ELR (cell line): ENCODE measurements at places on chromosomes 12 and 14.

- no peak for DNase-seq
Observed at GRCh38 chr12:106128585-106129328, 10.0 kb downstream of the NUAK1 start.

DNA sequence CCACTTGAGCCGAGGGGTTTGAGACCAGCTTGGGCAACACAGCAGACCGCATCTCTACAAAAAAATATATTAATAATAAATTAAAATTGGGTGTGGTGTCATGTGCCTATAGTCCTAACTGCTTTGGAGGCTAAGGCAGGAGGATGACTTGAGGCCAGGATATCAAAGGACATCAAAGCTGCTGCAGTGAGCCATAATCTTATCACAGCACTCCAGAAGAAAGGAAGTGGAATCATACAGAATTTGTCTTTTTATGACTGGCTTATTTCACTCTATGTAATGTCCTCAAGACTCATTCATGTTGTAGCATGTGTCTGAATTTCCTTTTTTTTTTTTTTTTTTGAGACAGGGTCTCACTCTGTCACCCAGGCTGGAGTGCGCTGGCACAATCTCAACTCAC, 43.9 kb upstream of the NUDT4 start:
- no peak for DNase-seq

DNA sequence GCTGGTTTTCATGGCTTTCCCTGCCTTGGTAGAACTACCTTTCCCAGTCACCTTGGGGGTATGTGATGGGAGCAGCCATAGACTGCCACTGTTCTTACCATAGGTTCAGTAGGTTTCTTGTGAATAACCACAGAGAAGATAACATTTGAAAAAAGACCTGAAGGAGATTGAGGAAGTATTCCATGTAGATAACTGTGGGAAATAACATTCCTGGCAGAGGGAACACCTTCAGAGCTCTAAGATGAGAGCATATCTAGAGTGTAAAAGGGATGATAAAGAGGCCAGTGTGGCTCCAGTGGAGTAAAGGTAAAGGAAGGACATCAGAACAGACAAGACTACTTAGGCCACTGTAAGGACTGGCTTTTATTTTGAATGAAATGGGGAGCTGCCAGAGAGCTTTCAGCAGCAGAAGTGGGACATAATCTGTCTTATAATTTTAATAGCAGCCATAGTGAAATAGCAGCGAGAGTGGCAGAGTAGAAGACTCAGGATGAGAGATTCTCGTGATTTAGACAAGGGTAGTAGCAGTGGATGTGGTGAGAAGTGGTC, 82.6 kb upstream of the KCNH3 start:
- DNase-seq: no peak

DNA sequence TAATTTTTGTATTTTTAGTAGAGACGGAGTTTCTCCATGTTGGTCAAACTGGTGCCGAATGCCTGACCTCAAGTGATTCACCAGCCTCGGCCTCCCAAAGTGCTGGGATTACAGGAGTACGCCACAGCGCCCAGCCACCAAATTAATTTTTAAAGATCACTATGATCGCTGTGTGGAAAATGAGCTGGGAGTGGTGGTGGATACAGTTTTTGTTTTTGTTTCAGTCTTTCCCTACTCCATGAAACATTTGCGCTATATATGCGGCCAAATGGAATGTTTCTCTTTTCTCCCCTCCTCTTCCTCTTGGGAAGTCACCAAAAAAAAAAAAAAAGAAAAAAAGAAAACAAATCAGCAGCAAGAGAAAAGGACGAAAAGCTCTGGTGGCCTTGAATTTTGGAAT, 20.8 kb upstream of the P2RX4 start:
- DNase-seq: no peak

DNA sequence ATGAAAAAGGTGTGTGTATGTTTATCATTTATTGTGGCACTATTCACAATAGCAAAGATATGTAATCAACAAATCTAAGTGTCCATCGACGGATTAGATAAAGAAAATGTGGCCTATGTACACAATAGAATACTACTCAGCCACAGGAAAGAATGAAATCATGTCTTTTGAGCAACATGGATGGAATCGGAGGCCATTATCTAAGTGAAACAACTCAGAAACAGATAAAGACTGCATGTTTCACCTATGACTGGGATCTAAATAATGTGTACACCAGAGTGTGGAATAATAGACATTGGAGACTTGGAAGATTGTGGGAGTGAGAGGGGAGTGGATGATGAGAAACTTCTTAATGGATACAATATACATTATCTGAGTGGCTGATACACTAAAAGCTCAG, 44.0 kb downstream of the CCER1 start:
- no peak for DNase-seq

DNA sequence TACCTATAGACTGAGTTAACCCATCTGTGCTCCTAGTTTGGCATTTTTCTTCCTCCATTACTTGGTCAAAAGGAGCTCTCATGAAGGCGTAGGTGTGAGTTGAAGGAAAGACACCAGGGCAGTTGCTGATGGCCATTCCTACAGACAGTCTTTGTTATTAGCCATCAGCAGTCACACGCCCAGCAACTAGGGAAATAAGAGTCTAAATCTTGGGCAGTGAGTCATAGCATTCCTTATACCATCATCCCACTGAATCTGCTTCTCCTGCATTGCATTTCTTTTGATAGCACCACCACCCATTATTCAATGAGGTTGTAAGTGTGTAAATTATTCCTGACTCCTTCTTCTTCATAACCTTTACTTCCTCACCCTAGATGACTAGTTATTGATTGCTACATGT, 150.9 kb upstream of the IGF1 start:
- peak; percentile 86 for DNase-seq

DNA sequence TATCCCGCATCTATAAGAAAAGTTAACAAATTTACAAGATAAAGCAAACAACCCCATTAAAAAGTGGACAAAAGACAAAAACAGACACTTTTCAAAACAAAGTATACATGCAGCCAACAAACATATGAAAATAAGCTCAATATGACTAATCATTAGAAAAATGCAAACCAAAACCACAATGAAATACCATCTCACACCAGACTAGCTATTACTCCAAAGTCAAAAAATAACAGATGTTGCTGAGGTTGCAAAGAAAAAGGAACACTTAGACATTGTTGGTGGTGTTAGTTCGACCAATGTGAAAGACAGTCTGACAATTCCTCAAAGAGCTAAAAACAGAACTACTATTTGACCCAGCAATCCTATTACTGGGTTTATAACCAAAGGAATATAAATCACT, 968.6 kb upstream of the USP15 start:
- DNase-seq: no peak

GRCh38 chr12:98064501-98064900, 450.9 kb upstream of the TMPO start:
- no peak for DNase-seq

DNA sequence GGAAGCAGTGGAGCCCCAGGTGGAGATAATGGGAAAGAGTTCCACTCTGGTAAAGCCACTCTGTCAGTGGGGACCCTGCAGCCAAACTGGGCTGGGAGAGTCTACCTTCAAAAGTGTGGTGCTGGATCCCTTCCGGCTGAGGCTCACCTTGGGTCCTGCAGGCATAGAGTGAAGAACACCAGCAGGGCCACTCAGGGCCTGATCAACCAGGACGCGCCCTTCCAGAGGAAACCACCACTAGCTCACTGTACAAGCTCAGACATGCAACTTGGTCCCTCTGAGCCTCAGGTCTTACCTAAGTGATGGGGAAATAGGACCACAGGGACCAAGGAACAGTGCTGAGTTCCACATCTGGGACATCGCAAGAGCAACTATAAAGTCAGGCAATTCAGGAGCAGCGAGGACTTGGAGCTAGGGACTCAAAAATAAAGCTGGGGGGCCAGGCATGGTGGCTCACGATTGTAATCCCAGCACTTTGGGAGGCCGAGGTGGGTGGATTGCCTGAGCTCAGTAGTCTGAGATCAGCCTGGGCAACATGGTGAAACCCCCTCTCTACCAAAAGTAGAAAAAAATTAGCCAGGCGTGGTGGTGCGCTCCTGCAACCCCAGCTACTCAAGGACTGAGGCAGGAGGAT, 5.9 kb upstream of the PRPH start:
- no peak for DNase-seq

DNA sequence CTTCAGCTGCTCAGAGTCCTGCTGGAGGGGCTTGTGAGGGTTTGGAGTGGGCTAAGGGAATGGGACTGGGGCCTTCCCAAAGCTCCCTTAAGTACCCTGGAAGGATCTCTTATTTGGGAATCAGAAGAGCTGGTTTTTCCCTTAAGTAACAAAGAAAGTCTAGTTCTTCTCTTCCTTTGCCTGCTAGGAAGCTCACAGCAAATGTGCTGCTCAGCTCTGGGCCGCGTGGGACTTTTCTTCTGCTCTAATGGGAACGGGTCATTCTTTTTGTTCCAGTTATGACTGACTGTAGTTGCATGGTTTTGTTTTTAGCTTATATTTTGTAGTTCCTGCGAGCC, 6.0 kb downstream of the KIF26A start:
- DNase-seq: no peak

- DNase-seq: no peak
Observed at GRCh38 chr12:120224304-120225199, 23.6 kb upstream of the RPLP0 start.

GRCh38 chr12:43807386-43807785, 1.3 kb upstream of the TWF1 start:
- DNase-seq: no peak

DNA sequence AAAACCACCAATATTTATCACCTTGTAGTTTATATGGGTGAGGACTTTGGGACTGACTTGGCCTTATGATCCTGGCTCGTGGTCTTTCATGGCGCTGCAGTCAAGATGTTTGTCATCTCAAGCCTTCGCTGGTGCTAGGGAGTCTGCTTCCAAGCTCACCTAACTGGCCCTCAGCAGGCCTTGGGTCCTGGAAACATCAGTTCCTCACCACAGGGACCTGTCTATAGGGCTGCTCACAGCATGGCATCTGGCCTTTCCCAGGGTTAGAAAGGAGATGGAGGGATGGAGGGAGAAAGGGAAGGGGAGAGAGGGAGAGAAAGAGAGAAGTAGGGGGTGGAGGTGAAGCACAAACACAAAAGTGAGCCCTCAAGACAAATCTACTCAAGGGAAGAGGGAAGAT, 31.7 kb downstream of the VCPKMT start:
- no peak for DNase-seq

GRCh38 chr12:75923964-75924666, 107.5 kb downstream of the PHLDA1 start:
- DNase-seq: peak; percentile 55

GRCh38 chr12:46382408-46382963, 9.9 kb upstream of the SLC38A2 start:
- peak; percentile 1 for DNase-seq

- DNase-seq: no peak
Observed at GRCh38 chr12:123427036-123427769, 9.3 kb downstream of the RILPL2 start.

- no peak for DNase-seq
Observed at GRCh38 chr12:122226366-122227125, 694 bp upstream of the DIABLO start.

DNA sequence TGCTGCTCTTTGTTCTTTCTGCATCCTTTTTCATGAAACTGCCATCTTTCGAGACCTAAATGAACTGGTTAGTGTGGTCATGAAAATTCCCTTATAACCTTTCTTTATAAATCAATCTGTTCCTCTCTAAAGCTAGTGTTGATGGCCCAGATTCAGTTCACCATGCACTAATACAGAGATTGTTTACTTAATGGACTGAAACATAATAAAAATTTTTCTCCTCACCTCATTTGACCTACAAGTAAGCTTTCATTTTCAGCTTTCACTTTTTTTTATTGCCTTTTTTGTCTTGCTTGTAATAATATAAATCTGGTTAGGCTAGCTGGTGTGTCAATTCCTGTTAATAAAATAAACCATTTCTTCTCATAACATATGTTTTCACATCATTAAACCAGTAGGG, 183.8 kb downstream of the CCDC59 start:
- DNase-seq: no peak

DNA sequence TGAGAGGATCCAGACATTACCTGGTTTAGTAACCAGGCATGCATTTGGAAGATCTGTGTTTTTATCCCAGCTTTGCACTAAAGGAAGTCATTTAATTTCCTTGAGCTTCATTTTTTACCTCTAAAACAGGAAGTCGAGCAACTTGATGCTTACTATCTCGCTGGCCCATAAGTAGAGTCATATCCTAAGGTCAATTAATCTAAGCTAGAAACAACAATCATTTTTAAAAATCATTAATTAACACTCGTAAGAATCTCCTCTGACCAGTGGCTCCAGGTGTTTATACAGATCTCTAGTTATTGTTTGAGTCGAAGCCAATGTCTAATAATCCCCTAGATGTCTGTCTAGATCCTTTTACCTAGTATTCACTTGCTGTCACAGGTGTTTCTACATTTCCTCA, 355.8 kb upstream of the DCN start:
- DNase-seq: no peak

DNA sequence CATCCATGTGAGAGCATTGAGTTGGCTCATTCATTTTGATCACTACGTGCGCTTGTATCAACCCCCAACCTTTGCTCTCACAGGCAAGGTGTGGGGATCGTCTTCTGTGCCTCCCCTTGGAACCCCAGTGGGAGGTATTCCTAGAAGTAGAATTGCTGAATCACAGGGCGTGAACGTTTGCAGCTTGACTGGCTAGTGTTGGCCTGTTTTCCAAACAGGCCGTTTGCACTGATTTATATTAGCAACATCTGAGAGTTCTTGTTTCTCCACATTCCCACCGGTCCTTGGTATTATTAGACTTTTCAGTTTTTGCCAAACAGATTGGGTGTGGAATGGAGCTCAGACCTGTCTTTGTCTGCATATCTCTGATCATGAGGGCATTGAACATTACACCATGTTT, 288.6 kb upstream of the PWP1 start:
- DNase-seq: no peak

GRCh38 chr14:35949920-35950513, 123.9 kb downstream of the BRMS1L start:
- no peak for DNase-seq

DNA sequence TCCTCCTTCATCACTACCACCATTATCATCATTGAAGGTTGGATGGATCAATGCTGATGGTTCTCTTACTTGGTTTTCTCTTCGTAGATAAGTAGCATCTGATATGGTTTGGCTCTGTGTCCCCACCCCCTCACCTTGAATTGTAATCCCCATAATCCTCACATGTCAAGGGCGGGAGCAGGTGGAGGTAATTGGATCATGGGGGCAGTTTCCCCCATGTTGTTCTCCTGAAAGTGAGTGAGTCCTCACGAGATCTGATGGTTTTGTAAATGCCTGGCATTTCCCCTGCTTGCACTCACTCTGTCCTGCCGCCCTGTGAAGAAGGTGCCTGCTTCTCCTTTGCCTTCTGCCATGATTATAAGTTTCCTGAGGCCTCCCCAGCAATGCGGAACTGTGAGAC, 172.4 kb upstream of the PWP1 start:
- DNase-seq: no peak

DNA sequence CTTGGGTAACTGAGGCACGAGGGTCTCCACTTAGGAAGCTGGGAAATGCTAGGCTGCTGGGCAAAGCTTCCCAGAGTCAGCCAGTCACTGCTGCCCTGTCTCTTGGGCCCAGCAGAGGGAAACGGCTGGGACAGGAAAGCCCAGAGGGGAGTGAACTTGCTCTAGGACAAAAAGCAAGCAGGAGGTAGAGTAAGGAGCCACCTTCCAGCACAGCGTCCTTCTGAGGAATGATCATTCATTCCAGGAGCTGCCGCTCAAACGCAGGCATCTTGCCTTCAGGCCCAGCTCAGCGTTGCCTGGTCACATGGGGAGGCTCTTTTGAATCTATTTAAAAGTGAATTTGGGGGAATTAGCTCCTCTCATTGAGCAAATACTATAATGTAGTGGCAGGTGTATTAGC, 118.6 kb downstream of the CRACR2A start:
- no peak for DNase-seq
